ENCODE measurements at places on chromosomes 3 and 15.
A peak's percentile ranks its signal among the peaks of the same experiment; 100 is the strongest.

DNA sequence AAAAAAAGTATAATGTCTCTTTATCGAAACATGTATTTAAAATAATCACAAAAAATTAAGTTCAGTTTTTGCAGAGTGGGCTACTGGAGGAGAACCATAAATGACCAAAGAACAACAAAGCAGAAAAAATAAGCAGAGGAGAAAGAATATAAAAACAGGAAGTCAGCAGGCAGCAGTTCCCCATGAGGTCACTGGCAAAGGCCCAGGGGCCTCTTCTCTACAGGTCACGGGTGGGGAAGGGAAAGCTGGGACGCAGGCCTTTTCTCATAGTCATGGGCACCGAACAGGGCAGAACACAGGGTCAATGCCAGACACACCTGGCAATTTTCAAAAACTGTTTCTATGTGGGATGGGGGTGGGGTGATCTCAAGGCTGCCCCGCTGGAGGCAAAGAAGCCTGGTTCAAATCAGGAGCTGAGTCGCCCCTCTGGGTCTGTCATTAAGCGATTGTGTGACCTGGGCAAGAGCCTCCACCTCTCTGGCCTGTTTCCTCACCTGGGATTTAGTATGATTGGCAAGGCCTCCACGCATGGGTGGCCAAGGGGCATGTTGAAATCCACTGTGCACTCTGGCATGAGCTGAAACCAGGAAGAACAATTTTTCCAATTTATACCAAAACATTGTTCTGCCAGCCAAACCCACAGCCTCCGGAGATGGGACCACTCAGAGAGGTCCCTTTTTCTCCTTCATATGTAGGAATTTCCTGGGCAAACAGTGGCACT is 43.8 kb upstream of the UACA start:
- peak; percentile 57 for DNase-seq

DNA sequence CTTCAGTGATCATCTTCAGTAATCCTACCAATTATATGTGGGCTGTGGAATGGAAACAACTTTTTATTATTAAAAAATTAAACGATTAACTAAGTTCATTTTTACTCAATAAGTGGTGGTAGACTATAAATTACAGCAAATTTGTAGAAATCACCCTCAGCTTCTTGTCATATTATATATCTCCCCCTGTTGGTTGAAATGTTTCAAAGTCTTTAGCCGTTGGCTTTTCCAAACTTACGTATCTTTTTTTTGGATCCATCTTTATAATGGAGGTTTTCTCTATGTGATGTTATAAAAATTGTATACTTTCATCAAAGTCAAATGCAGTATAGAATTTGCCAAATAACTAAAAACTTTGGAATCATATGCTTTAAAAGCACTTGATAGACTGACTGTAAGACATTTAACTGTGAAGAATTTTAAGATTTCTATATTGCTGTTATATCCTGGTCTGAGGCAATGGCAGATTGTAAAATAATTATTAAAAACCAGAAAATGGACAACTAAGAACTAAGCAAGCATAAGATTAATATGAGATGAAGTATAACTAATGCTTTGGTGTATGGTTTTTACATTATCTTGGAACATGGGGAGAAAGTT is 44.7 kb downstream of the ATP11B start:
- DNase-seq: no peak

DNA sequence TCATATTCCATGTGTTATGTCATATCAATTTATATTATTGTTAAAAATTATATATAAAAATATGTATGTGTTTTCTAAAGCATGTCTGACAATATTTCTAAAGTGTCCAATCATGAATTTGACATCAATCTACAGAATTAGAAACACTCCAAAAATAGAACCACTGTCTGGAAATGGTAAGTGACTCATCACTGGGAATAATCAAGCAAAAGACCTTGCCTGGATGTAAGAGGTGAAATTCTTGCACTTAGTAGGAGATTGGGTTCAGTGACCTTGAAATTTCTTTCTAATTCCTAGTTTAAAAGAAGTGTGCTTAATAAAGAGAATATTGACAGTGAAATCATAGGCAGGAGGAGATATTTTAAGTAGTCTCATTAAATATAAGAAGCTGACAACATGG is 188.8 kb downstream of the ZNF385D start:
- no peak for DNase-seq

GRCh38 chr3:13455644-13456043 is 24.5 kb upstream of the HDAC11 start:
- no peak for DNase-seq

DNA sequence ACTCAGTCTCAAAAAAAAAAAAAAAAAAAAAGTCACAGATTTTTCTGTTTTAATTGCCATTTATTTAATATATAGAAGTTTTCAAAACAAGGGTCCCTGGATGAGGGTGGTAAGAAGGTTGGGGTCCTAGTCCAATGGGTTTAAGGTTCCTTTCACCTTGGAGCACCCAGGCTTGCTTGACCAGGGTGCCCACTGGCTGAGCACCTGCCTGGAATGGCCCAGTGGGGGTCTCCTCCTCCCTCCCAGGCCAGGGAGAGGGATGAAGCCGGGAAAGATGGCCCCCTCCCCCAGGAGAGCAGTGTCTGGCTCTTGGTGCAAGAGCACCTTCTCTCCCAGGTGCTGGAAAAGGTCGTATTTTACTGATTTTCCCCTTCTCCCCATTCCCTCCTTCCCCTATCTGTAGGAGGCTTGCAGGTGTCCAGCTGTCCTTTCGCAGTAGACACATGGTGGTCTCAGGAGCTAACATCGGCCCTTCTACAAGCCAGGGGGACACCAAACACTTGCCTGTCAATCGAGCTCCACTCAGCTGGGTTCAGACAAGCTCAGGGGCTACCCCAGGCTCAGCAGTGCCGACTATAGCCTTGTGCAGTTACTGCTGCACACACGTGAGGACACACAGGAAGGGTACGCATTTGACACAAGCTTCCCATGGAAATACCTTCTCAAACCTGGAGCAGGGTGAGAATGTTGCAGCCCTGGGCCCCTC is 112.3 kb upstream of the KLF13 start:
- no peak for DNase-seq

DNA sequence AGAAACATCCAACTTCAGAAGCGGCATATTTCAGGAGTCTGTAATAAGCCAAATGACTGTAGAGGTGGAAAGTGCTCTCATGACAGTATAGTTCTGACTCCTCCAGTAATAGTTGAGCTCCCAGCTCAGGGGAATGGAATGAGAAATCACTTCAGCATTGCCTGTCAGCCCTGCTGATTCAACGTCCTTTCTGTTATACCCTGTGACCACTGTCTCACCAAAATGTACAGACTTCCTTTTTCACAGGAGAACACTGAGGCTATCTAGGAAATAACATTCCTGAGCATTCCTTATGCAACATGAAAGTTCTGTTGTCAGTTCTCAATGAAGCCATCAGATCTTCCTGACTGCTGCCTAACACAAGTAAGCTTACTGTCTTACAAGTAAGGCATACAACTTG is 284.5 kb upstream of the MME start:
- DNase-seq: no peak

GRCh38 chr3:193214445-193214844 is 26.6 kb upstream of the PLAAT1 start:
- no peak for DNase-seq

DNA sequence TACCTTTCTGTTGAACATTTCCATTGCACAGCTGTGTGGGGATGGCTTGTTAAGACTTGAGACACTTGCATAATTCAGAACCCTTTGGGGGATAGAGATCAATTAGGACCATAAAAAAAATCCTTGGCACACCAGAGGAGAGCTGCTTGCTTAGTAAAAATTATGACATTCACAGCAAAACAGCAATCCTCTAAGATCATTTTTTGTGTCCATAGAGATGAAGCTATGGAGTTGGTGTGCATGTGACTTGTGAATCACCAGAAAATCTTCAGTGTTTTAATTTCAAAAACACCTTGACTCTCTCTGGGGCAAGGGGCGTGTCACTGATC is 7.7 kb downstream of the COL8A1 start:
- DNase-seq: no peak

DNA sequence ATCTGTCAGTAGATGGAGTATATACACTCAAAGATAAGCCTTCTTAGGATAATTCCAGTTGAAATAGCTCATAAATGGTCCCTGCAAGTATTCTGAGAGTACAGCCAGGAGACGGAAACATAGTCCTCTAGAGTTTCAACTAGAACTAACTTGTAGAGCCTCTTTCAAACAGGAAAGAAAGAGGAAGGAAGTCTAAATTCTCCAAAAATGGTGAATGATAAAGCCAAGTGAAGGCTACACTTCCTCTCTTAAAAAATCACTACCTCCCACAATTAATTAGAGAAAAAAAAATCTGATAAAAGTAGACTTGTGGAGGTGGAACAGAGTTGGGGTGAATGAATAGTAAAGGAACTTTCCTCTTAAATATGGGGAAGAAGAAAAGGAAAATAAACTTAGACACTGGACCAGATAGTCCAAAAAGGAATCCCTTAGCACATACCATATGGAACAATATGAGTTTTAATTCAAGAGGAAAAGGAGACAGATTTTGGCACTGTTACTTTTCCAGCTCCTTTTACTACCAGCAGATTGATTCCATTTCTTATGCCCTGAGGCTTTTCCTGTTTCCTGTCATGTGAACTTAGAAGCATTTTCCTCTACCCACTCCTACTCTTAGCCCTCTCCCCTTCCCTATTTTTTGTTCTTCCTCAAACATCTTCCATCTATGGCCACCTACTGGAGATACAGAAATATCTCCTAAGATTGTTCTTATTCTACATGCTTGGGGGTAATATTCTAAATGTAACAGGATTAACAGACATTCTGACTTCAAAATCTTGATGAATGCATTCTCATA is 207.6 kb downstream of the CHST2 start:
- no peak for DNase-seq

DNA sequence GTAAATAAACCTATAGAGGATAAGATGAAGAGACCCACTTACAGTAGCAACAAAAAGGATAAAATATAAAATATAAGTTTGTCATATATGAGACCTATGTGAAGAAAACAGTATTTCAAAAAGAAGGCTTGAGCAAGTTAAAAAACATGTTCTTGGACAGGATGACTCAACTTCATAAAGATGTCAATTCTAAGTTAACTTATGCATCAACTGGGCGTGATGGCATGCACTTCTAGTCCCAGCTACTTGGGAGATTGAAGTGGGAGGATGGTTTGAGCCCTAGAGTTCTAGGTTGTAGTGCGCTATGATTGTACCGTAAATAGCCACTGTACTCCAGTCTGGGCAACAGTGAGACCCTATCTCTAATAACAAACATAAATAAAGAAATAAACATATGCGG is 59.7 kb downstream of the PDCD6IP start:
- no peak for DNase-seq

GRCh38 chr3:106510206-106510605 is 641.4 kb upstream of the CBLB start:
- DNase-seq: no peak

DNA sequence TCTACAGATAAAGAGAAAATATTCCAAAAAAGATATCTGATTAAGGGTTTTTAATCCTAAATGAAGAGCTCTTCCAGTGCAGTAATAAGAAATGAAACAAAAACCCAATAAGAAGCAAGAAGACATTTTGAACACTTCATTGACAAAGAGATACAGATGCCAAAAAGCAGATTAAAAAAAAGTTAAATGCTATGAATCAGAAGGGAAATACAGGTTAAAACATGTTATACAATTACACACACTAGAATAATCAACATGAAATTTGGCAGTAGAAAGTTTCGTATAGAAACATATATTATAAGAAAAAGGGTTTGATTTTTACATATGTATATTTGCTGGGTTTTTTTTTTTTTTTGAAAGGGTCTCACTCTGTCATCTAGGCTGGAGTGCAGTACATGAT is 135.0 kb downstream of the ROBO1 start:
- no peak for DNase-seq

DNA sequence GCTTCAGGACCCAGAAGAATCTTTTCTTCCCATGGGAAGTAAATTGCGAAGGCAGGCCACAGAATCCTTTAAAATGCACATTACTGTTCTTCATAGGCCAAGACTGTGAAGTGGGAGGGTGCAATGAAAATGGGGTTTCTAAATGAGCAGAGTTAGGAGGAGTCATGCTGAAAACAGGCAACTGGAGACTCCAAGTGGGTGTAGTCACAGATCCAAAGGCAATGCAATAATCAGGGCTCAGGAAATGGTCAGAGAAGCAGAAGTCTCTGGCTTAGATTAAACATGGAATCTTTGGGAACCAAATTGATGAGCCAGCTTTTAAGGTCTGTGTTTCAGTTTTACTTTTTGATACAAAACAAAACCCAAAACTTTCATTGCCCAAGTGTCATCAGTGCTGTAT is 37.6 kb downstream of the HHLA2 start:
- no peak for DNase-seq

DNA sequence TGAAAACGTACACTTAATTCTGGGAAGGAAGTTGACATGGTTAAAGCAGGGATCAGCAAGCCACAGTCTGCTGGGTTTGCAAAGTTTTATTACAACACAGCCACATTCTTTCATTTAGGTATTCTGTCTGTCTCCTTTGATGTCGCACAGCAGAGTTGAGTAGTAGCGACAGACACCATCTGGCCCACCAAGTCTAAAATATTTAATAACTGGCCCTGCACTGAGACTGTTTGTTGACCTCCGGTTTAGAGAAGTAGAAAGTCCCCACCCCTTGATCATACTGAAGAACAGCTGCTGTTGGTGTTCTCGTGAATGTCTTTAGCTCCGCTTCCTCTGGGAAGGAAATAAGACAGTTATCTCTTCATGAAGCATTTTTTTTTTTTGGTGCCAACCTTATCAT is 66.2 kb downstream of the MCTP2 start:
- no peak for DNase-seq

GRCh38 chr3:39383045-39383880 is at the start of gene SLC25A38:
Gene SLC25A38 (plus strand): TSS chr3:39383370. CDS start chr3:39383725, 355 bp downstream.
- peak; percentile 89 for DNase-seq
